Endothelial cell of umbilical vein (primary cell): ENCODE measurements at places on chromosomes 4 and X. TPM values are rescaled to one million over a fixed set of nuclear protein-coding genes. Genes with fewer than 3 reads are reported as not detected.

DNA sequence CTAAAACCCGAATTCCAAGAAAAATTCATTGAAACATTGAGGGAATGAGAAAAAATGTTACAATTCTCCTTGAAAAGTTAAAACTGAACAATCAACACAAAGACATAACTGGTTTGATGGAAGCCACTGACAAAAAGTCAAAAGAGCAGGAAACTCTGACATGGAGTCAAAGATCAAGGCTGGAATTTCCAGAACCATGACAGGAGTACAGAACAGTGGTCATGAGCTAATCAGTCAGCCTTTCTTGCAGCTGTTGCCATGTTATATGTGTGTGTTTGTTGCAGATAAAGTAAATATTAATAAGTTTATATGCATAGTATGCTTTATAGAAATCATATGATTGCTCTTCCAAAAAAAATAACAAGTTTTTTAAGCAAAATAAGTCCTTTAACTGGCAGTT lies 184.7 kb upstream of the HCCS start:
- DNase-seq = no peak

- DNase-seq = no peak
These were observed 67.1 kb upstream of the MYOZ2 start for GRCh38 chr4:119068529-119068962.

- DNase-seq = no peak
These were observed 104.0 kb downstream of the NEUROG2 start for GRCh38 chr4:112411781-112412550.

DNA sequence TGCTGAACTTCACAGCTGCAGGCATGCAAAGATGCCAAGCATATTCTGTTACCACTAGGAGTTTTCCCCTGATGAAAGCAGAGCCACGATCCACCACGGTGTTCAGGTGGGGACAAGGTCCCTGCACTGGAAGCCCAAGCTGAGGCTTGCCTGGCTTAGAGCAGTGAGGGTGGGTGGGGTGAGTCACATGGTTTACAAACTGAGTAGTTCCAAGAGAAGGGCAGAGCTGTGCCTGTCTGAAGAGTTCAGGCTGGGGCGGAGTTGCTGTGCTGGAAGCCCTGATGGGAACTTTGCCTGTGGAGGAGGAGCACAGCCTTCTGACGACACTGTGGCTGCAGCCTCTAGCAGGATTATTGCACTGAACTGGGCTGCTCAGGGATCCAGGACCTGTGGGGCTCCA lies 45.5 kb downstream of the FAM9B start:
- no peak for DNase-seq

GRCh38 chr4:25215511-25215910 lies 18.3 kb upstream of the PI4K2B start:
- no peak for DNase-seq

CXCL3 gene
- 1.3 and 1.4 TPM in 2 replicates for total RNA-seq

- no peak for DNase-seq
These were observed 44.9 kb downstream of the SH3KBP1 start for GRCh38 chrX:19842542-19842941.
